ENCODE measurements at places on chromosomes 2 and 18.

- DNase-seq = no peak
Observed at GRCh38 chr18:26183395-26184112, 42.7 kb upstream of the TAF4B start.

- no peak for DNase-seq
Observed at GRCh38 chr2:181189951-181190350, 209.5 kb downstream of the UBE2E3 start.

DNA sequence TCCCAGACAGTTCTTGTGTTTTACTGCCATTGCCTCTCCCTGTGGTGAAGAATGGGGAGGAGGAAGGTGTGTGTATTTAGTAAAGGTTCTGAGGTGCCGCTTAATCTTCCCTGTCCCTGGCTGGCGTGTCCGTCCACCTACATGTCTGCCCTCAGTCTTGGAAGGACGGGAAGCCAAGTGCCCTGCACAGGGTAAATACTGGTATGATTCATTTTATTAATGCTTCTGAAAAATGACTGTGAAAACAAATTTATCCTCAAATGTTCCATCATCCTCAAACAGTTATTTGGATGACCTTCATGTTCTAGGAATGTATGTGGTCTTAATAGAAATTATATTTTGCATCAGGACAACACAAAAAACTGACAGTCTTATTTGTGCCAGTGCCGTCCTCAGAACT lies 6.6 kb downstream of the EPAS1 start:
- DNase-seq = no peak

GRCh38 chr18:56175330-56176001 lies 462.9 kb downstream of the TXNL1 start:
- DNase-seq = no peak

GRCh38 chr2:108855194-108855593 lies 68.6 kb downstream of the CCDC138 start:
- DNase-seq = no peak

DNA sequence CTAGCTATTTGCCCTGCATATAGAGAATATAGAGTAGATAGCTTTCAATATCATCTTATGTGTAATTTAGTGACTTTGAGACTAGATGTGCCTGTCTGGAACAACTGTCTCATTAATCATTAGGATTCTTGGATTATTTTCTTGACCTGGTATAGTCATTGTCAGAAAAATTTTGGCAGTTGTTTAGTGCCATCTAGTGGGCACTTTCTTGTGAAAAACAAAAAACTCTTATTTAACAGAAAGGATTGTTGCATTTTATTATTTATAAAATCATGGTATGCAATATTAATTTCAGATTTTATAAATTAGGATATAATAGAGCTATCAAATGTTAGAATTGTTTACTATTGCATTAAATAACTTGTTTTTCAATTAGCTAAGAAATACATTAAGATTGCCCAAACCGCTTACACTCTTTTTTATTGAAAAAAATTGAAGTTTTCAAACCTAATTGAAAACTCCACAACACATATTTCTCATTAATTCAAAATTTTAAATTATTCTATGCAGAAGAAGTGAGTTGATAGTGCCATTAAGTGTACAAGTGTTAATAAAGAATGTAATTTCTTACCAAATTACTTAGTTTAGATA lies 80.3 kb downstream of the DYNAP start:
- DNase-seq = no peak

GRCh38 chr18:53241161-53241560 lies 901.2 kb downstream of the DCC start:
- DNase-seq = no peak

- no peak for DNase-seq
Observed at GRCh38 chr18:12595571-12596255, 62.2 kb downstream of the SPIRE1 start.

- DNase-seq = no peak
Observed at GRCh38 chr18:34467058-34467457, 242.3 kb upstream of the NOL4 start.

GRCh38 chr2:41724465-41724864 lies 323.4 kb upstream of the PKDCC start:
- no peak for DNase-seq

DNA sequence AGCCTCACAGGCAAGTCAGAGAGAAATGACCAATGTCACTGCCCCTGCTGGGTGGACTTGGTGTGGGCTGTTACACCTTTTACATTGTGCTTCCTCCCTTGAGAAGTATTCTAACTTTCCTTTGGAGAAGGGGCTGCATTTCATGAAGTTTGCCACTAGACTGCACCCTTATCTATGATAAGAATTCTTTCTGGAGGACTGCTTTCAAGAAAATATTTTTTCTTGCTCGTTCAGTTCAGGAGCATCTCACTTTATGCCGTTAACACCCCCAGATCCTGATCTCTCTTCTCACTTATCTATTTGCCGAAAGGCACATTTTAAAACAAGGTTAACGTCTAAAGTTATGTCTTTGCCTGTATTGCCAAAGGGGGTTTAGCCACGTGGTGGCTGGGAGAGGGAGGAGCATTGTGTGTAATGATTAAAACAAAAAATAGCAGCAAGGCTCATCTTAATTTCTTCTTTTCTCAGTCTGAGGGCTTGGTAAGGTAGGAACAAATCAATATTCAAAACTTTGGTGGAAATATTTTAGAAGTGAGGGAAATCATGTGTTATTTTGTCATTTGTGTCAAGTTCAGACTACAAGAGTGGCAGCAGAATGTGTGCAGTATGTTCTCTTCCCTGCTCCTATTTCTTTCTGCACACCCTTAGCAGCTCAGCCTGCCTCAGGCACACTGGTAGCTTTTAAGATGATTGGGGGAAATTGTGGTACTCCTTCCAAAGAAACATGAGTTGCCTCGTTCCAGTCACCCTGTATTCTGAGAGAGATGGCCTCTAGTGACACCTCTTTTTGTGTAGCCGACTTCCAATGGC lies 1.6 kb upstream of the IGFBP5 start:
- DNase-seq = no peak

DNA sequence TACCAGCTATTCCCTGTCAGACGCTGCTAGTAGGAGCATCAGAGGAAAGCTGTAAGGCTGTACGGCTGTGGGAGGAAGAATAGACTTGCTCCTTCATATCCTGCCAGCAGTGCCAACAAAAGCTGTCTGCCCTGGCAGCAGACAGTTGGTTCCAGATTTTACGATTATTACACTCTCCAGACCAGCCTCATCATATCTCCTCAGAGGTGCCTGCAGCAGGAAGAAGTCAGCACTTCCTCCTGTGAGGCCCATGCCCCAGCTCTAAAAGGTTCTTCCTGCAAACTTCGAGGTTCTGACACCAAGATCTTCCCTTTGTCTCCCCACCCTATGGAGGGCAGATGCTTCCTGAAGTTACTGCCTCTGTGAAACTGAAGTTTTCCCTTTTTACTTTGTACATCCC lies 537.7 kb upstream of the PKDCC start:
- DNase-seq = no peak

GRCh38 chr2:55033076-55033742 lies 17.0 kb downstream of the RTN4 start:
- DNase-seq = no peak

- no peak for DNase-seq
Observed at GRCh38 chr18:76967721-76968472, 145.5 kb downstream of the ZNF236 start.

GRCh38 chr2:132463719-132464118 lies 47.1 kb downstream of the GPR39 start:
- DNase-seq = no peak

DNA sequence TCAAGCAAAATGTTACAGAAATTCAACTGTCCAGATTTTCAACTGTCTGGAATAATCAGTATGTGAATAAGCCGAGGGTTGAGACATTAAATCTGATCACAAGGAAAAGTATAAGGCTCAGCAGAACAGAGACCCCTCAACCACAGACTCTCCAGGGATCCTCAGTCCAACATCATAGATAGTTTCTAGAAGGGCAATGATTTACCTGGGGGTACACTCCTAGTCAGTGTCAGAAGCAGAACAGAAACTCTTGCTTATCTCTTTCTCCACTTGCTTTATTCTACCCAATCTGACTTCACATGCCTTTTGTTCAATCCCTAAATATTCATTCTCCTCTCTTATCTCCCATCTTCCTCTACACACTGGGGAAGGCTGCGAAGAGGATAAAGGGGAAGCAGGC lies 36.4 kb downstream of the ICOS start:
- no peak for DNase-seq

DNA sequence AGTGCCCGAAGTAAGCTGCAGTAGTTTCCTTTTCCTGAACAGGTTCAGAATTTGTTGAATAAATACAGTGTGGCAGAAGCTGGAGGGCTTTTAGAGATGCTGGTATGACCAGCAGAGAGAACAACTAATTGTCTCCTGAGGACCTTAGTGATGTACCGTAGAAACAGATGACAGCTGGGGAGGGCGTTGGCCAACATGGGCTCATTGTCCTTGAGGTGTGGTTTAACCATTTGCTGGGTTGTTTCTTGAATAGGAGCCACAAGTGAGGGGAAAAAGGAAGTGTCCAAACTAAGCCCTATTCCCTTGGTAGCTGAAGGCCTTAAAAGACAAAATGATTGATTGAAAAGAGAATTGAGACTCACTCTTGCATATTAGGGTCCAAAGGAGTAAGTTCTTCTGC lies 11.7 kb upstream of the FAM228A start:
- DNase-seq = no peak

DNA sequence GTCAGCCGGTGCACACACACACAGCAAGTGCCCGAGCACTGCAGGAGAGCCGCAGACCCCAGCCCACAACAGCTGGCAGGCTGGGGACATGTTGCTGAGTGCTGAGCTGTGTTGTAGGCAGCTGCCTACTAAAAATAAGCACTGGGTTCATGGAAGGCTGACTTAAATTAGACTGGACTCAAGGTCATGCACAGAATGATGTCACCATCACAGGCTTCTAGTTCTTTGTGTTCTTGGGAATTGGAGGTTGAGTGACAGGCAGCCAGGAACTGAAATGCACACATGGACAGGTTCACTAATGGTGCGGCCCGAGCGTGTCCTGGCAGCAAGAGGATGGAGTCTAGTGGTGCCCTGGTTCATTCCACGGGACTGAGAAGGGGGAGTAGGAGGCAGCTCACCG lies 71.3 kb downstream of the VWA3B start:
- DNase-seq = no peak

DNA sequence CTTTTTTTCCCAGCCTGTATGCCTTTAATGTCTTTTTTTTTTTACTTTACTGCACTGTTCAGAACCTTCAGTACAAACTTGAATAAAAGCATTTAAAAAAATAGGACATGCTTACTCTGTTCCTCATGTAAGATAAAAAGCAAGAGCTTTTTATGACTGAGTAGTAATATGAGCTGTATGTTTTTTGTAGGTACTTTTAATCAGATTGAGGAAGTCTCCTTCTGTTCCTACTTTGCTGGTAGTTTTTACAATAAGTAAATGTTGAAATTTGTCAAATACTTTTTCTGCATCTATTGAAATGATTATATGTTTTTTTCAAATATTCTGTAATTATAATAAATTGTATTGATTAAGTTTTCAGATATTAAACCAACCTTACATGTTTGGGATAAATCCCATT lies 189.8 kb downstream of the FAM210A start:
- DNase-seq = no peak

DNA sequence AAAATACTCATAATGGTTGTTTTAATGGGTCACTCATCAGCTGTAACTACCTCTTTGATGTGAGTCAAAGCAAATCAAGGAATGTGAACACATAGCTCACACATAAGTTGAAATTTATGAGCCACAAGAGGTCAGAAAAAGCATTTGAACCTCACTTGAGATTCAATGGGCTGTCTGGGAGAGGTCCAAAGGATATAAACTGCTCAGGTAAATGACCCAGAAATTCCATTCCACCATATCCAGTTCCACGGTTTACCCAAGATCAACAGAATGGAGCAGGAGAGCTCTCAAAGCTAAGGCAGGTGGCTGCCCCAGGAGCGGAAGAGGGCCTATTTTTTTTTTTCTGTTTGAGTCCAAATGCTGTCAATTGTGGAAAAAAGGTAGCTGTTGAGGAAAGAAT lies 464.1 kb downstream of the TNS1 start:
- DNase-seq = no peak

GRCh38 chr2:209663139-209663538 lies 108.5 kb upstream of the UNC80 start:
- no peak for DNase-seq

DNA sequence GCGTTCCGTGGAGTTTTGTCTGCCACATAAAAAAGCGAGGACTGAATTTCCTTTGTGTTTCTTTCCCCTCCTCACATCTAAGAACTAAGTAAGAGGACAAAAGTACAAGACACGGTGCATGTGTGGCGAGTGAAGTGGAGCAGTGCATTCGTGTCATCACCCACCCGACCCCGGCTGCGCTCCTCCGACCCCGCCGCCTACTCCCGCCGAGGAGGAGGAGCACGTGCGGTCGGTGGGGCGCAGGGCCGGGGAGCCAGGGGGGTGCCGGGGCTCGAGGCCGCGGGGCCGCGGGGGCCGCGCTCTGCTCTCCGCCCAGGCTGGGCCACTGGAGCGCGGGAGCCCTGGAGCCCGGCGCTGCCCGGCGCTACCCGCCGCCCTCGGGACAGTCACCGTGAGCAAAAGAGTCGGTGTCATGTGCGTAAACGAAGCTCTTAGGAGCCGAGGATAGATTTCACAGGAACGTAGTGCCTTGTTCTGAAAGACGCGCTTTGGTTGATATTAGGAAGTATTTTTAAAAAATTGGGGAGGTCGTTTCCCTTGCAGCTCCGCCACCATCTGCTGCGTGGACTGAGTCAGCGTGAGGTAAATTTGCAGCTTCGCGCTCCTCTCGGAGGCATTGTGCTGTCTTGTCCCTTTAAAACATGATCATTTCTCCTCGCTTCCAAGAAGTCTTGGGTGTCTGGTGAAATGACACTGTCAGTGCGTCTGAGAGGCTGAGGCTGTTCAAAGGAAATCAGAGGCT lies 11.0 kb downstream of the TBR1 start:
- DNase-seq = no peak

DNA sequence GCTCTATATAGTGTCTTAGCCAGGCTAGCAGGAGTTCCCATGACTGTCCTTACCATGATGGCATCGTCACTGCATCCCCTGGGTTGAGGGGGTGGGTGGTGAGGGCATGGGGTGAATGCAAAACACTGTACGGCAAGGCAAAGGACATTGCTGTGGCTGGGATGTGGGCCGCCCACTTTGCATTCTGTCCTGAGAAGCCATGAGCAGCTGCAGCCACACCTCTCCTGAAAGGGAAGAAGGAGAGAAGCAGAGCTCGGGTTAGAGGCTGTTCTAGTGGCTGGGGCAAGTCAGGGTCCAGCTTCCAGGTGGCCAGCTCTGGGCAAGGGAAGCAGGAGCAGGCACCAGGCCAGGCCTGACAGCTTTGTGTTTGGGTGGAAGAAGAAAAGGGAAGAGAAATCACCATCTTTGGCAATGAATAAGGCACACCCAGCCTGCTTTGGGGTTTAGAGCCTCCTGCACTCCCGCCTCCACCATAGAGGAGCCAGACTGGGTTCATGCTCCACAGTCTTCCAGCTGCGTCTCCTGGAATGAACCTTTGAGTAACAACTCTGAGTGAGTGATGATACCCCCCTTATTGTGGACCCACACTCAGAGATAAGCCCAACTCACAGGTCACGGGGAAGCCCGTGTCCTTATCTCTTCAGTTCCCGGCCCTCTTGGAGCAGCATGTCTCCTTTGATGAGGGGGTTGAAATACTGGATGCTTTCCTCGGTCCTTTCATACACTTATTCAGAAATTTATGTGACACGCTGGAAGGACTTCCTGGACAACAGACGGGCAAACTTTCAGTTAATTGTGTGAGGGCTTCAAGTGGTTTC lies 63.4 kb downstream of the INPP4A start:
- no peak for DNase-seq
